HS-5 (cell line): ENCODE measurements at places on chromosomes 1 and 21.

- DNase-seq: no peak
Observed at GRCh38 chr1:157137046-157137407, 1.2 kb downstream of the ETV3 start.

- no peak for DNase-seq
Observed at GRCh38 chr1:157154291-157154690, 16.1 kb upstream of the ETV3 start.

DNA sequence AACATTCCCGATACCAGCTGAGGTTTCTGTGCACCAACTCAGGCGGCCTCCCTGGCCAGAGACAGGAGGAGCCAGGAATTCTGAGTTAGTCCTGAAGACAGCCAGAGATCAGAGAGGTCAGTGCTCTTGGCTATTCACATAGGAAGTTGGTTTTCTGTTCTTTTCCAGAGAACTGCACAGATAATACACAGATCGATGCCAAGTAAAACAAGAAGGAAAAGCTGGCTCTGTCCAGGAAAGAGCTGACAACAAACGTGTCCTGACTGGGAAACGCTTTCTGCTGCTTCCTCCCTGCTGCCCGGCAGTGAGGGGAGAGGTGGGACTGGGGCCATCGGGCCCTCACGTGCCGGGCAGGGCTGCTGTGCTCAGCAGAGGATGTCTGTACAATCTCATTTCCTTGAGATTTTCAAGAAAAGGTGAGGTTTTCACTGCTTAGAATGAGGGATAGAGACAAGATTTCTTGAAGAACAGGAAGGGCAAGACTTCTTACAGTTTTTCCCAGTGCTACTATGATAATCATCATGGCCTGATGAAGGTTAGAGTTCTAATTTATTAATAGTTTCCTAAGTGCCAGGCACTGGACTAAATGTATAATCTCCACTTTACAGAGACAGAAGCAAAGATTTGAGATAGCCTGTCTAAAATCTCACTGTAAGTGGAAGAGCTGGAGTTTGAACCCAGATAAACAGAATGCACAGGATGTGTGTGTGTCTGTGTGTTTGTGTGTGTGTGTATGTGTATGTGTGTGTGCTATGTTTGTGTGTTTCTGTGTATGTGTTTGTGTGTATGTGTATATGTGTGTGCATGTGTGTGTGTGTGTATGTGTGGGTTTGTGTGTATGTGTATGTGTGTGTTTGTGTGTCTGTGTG is 211.0 kb upstream of the RAB4A start:
- DNase-seq: no peak

DNA sequence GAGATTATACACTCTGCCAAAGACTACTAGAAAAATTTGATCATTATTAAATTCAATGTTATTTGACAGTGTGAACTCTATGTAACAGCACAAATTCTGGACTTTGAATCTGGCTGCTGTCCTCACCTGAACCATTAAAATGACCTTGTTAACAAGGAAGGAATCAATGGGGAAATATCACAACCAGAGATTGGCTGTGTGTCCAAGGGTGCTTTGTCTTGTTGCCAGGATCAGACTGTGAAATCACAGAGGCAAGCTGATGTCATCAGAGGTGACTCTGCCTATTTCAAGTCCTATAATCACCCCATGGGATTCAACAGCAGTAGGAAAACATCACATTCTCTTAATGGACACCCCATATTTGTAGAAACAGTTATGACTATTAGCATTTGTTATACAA is 46.8 kb downstream of the ADAMTS5 start:
- DNase-seq: no peak

GRCh38 chr1:98184856-98185255 is 264.0 kb upstream of the DPYD start:
- DNase-seq: no peak

DNA sequence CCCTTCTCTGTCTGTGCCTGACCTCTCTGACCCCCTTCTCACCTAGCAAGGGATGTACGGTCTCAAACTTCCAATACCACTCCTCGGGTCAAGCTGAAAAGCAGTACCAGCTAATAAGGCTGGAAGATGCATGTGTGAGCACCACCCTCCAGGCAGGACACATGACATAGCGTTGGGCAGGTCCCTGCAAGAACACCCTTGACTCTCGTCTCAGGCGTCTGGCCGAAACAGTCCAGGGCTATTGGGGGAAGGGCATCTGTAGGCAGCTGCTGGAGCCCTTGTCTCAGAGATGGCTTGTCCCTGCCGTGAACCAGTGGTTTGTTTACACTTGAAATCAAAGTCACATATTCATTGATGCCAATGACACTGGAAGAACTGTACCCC is 56.5 kb downstream of the CD46 start:
- DNase-seq: no peak
